ENCODE measurements at places on chromosomes 1 and 21.
A peak's percentile ranks its signal among the peaks of the same experiment; 100 is the strongest.

DNA sequence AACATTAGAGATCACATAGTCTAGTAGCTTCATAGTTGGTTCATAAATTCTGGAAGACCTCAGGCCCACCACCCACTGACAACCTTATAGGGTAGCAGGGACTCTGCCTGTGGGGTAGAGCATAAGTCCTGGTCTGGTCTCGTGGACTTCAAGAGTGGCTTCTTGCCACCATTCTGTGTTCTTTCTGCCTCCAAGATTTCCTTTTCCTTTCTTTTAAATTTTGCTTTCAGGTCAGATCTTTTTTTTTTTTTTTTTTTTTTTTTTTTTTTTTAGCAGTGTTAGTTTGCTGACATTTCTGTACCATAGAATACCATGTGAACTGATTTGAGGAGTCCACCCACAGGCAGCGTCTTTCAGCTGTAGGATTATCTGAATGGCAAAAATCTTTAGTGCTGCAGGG lies 28.5 kb downstream of the MTR start:
- no peak for DNase-seq

- no peak for DNase-seq
Measured at GRCh38 chr1:211915924-211916323, 85.4 kb upstream of the LPGAT1 start.

- DNase-seq: no peak
Measured at GRCh38 chr1:59004755-59005154, 220.9 kb upstream of the JUN start.

GRCh38 chr1:32786856-32787255 lies 30.3 kb downstream of the YARS1 start:
- no peak for DNase-seq

DNA sequence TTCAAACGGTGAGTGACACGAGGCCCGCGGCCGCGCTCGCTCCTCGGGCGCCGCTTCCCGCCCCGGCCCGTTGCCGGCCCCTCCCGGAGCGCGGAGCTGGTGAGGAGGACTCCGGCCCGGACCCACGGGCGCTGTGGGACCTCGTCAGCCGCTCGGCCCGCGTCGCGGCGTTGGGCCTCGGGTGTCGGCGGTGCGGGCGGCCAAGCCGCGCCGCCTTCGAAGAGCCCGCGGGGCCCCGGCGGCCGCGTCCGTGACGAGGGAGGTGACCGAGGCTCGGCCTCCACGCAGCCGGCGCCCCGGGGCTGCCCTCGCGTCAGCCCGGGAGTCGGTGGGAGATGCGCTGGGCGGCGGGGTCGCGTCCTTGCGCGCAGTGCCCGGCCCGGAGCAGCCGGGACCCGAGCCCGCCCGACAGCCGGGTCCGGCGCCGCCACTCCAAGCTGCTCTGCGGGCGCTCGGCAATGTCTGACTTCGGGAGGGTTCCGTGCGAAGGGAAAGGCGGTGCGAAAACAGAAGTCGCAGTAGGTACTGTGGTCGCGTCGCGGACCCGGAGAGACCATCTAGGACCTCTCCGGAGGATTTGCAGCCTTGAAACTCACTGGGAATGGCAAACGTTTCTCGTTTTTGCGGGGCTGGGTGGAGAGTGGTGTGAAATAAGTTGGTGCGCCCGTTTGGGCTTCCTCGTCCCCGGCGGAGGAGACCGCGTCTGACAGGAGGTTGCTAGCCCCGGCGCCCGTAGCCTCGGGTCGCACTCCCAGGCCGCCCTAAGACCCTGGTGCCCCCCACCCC lies 829 bp downstream of the SPEN start:
- DNase-seq: no peak

DNA sequence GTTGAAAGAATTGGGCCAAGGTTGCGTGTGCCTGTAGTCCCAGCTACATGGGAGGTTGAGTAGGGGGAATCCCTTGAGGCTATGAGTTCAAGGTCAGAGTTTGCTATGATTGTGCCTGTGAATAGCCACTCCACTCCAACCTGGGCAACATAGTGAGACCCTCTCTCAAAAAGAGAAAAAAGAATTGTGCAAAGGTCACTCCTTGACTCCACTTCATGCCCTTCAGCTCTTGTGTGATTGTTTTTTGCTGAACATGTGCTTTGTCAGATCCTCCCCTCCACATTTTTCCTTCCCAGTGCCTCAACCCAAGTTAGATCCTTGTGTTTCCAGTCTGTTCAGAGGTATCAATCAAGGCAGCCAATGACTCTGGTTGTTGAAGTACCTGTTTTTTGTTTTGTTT lies 8.5 kb downstream of the TXNIP start:
- no peak for DNase-seq

DNA sequence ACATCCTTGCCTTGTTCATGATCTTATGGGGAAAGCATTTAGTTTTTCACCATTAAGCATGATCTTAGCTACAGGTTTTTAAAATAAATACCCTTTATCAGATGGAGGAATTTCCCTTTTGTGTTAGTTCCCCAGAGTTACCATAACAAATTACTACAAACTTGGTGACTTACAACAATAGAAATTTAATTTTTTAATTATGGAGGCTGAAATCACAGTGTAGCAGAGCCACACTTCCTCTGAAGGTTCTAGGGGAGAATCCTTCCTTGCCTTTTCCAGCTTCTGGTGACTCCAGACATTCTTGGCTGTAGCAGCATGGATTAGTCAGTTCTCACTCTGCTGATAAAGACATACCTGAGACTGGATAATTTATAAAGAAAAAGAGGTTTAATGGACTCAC lies 18.5 kb downstream of the MIGA1 start:
- no peak for DNase-seq

- no peak for DNase-seq
Measured at GRCh38 chr1:171743081-171743870, 1.4 kb upstream of the VAMP4 start.

- peak; percentile 79 for DNase-seq
Measured at GRCh38 chr1:151547119-151547899, 7.2 kb downstream of the TUFT1 start.

DNA sequence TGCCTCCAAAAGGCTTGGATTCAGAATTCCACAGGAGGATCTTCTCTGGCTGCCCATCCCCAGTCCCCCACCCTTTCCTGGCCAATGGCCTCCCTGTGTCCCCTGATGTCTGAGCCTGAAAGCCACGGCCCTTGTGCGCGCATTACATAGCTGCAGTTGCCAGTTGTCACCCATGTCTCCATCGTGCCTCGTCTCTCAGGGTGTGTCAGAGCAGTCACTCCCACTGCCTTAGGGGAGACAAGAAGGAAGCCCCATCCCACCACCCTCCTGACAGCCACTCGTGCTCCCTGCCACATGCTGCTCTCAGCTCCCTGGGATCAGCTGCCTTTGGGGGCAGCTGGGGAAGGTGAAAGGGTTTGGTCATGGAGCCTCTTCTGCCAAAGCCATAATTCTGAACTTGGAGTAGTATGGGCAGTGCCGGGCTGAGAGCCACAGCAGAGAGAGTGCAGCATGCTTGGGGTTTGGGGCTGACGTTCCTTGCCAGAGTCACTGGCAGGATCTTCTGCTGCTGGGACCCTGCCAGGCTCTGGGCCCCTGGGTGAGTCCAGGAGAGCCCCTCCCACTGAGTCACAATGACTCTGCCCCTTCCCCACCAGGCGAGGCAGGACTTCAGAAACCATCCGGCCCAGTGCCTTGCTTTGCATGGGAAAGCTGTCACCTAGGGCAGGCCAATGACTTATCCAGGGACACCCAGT lies 285.9 kb upstream of the VAMP3 start:
- DNase-seq: no peak

DNA sequence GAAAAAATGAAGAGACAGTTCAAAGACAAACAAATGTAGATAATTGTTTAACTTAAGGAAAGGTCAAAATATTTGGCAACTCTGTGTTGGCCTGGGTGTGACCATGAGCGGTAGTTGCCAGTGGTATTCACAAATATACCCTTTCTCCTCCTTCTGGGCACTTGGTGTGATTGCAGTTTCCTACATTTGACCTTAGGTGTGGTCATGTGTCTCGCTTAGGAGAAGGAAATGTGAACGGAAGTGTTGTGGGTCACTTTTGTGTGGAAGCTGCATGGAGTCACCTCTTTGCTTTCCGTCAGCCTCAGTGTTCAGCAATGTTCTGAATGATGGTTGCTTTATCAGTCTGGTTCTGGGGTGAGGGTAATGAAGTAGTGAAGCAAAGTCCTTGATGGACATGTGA lies 3.4 kb upstream of the PCSK9 start:
- DNase-seq: no peak

DNA sequence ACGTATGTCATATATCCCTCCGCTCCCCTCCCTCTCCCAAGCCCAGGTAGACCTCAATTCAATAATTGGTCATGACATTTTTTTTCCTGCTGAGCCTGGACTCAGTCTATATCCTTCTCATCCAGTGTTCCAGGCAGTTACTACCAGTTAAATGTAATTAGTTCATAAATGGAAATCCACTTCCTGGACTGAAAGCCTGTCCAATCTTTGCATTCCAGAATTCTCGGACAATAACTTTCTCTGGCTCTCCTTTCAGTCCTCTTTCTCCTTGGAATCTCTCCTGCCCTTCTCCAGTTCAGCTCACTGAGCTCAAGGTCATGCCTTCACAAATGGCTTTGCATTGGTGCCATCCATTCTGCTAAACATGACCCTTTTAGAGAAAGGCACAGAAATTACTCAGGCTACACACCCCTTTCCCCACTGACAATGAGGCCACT lies 34.8 kb downstream of the VWA5B1 start:
- DNase-seq: no peak

DNA sequence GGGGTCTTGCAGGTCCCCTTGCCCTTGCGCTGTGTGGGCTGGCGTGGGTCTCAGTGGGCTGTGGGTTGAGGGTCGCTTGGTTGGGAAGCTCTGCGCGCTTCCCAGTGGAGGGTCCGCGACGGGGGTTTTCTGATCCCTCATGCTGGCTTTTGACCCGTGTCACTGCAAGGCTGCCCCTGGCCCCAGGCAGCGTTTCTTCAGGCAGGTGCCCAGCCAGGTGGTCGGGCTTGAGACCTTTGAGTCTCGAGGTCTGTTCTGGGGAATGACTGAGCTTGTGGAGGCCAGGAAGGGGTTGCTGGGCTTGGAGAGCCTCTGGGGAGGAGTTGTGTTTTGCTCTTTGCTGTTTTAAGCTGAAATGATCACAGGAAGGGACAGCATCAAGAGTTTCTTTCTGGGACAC lies 5.3 kb downstream of the SKI start:
- DNase-seq: no peak

DNA sequence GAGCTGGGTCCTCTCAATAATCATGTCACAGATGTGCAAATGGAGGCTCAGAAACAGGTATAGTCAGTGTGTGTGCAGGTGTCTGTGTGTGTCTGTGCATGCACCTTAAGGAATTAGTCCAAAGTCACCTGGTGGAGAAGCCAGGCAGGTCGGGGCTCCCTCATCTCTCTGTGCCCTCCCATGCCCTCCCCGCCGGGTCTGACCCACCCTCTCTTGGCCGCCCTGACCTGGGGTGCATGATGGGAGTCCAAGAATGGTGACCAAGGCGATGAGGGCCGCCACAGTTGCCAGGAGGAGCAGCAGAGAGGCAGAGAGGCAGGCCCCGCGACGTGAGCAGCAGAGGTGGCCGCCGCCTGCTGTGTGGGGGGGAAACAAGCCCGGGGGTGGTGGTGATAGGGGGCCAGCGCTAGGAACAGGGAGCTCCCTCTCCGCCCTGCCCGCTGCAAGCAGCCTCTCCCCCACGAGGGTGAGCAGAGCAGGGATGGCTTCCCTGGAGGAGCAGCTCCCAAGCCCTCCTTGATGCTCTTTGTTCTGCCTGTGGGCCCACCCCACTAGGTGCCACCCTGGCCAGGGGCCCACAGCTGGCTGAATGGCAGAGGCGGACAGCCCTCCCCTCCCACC lies 3.9 kb downstream of the LDLRAD1 start:
- DNase-seq: no peak

DNA sequence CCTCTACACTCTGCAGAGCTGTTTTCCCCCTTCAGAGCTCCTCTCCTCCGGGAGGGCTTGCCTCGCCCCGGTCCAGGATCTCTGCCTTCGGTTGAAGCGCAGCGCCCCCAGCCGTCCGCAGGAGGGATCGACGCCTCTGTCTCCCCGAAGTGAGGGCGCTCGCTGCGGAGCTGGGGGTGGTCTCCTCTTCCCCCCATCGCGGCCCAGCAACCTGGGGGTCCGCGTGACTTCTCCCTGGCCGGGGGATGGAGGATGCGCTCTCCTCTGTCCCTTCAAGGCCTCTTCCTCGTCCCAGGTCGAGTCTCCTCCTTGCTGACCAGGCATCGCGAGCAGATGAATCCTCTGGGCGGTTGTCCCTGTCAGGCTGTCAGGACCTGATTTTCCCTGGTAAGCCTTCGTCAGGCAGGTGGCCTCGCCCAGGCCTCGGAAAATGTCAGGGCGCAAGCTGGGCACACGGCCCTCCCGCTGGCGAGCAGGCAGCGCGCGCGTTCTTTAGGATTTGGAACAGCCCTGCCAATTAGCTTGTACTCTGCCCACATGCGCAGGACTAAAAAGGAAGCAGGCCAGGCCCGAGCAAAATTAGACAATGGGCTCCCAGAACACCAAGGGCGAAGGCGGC lies 90.5 kb downstream of the EDEM3 start:
- DNase-seq: peak; percentile 84

Measured in iPS-NIHi11 (cell line).